GM23338 (cell line): ENCODE measurements at places on chromosomes 2 and 18.

GRCh38 chr2:241989074-241989473 lies 119.5 kb downstream of the RTP5 start:
- H3K27me3 ChIP-seq = no peaks in the 10 kb centered on the region
- no peaks in the 10 kb centered on the region for H3K4me1 ChIP-seq
- H3K36me3 ChIP-seq = no peaks in the 10 kb centered on the region

DNA sequence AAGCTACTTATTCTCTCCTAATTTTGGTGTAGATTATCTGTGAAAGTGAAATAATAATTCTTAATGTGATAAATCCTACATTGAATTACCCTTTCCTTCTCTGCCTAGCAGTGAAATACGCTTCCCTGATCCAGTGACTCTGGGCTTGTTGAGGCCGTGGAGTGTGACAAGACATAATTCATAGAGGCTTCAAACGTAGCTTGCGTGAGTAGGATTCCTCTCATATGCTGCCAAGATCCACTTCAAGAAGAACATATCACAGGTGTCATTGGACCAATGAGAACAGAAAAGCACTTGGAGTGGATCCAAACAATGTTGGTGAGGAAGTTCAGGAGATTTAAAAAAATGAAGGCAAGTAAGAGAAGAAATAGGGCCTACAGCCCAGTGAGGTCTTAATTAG lies 221.3 kb upstream of the TMEFF2 start:
- H3K27me3 ChIP-seq = no peaks in the 10 kb centered on the region
- DNase-seq = no peak
- no peaks in the 10 kb centered on the region for H3K36me3 ChIP-seq
- no peak overlapping the region for H3K4me3 ChIP-seq

DNA sequence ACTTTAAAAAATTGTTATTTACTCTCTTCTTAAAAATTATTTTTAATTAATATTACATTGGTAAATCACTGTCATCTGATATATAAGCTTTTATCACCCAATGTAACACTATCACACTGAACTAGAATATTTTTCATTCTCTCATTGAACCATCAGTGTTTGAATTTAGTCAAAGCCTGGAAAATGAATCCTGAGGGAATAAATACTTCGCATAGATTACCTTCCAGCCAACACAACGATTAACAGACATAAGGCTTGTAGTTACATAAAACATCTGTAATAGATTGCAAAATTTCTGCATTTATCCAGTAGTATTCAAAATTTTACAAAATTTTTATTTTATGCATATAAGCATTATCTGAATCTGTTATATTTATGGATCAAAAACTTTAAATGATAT lies 314.9 kb downstream of the ERBB4 start:
- H3K4me1 ChIP-seq = no peaks in the 10 kb centered on the region
- no peak overlapping the region for H3K4me3 ChIP-seq

DNA sequence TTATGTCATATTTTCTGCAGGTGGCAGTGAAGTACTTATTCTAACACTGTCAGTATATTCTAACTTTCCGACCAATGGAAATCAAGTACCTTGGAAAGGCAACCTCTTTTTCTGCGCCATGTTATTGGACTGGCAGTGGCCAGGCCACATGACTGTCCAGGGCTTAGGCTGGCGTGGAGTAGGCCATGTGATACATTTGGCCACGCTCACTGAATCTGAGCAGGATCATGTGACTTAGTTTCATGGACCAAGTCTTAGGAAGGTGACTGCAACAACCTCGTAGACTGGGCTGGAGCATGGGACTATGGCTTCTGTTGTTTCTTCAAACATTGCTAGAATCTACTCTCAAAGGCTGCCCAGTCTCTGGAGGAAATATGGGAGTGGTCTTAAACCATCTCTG lies 60.4 kb upstream of the HAAO start:
- H3K4me1 ChIP-seq = no peaks in the 10 kb centered on the region
- no peaks in the 10 kb centered on the region for H3K27me3 ChIP-seq
- no peak overlapping the region for H3K4me3 ChIP-seq
- DNase-seq = no peak
- no peak overlapping the region for H3K27ac ChIP-seq

GRCh38 chr2:10221976-10222870 lies 80.5 kb upstream of the HPCAL1 start:
- H3K36me3 ChIP-seq = no peaks in the 10 kb centered on the region
- H3K27ac ChIP-seq = no peak overlapping the region
- H3K4me3 ChIP-seq = no peak overlapping the region
- DNase-seq = no peak
- no peaks in the 10 kb centered on the region for H3K4me1 ChIP-seq

DNA sequence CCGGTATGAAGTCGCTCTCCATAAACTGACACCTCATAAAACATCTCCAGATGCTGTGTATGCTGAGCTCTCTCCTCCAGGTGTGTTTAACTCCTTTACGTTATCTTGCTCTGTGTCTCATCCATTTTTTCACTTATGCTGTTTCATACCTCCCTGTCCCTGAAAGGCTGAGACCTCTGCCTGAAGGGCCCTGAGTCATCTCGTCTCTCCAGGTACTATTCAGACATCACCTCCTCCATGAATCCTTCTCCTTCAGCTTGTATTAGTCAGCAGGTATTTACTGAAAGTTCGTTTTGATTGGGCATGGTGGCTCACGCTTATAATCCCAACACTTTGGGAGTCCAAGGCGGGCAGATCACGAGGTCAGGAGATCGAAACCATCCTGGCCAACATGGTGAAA lies 244.5 kb upstream of the EPHA4 start:
- no peak overlapping the region for H3K4me3 ChIP-seq
- no peak overlapping the region for H3K27ac ChIP-seq
- no peaks in the 10 kb centered on the region for H3K36me3 ChIP-seq
- DNase-seq = no peak
- H3K27me3 ChIP-seq = no peaks in the 10 kb centered on the region

- H3K27ac ChIP-seq = no peak overlapping the region
- peak; percentile 8 for DNase-seq
- peak overlapping the region; percentile 68 for H3K4me3 ChIP-seq
Measured at GRCh38 chr2:161625996-161626395, 1.8 kb downstream of the SLC4A10 start.

DNA sequence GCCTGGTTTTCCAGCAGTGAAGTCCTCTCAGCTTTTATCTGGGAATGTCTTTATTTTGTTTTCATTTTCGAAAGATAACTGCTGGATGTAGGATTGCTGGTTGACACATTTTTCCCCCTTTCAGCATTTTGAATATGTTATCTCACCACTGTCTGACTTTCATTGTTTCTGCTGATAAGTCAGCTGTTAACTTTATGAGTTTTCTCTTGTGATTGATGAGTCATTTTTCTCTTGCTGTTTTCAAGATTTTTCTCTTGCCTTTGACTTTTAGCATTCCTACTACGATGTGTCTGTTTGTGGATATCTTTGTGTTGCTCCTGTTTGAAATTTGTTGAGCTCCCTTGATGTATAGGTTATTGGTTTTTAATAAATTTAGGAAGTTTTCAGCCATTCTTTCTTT lies 85.5 kb downstream of the AGPS start:
- no peaks in the 10 kb centered on the region for H3K27me3 ChIP-seq
- no peak for DNase-seq
- H3K4me1 ChIP-seq = no peaks in the 10 kb centered on the region
- no peak overlapping the region for H3K27ac ChIP-seq
- H3K36me3 ChIP-seq = no peaks in the 10 kb centered on the region
- H3K4me3 ChIP-seq = no peak overlapping the region

GRCh38 chr2:143903172-143903856 lies 616.6 kb downstream of the ZEB2 start:
- H3K27ac ChIP-seq = no peak overlapping the region
- no peak for DNase-seq
- peaks cover 9% of the 10 kb centered on the region; the same call in 1 of the 2 replicates for H3K27me3 ChIP-seq
- H3K36me3 ChIP-seq = no peaks in the 10 kb centered on the region

DNA sequence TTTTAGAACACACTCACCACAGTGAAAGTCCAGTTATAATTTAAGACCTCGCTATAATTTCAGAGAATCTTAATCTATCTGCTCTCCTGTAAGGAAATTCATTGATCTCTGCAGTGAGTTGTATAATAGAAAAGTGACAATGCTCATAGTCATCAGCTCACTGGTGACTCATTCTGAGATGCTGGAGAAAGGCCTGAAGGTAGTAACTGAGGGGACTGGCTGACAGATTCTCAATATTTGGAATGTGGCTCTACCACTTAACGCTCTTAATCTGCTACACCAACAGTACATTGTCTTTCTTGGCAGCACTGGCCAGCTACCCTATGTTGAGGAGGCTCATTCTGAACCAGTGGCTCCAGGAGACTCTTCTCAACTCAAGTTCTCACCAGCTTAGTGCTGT lies 246.1 kb downstream of the RPRM start:
- no peak overlapping the region for H3K4me3 ChIP-seq
- no peaks in the 10 kb centered on the region for H3K27me3 ChIP-seq
- no peaks in the 10 kb centered on the region for H3K36me3 ChIP-seq
- no peak overlapping the region for H3K27ac ChIP-seq
- no peak for DNase-seq

- H3K36me3 ChIP-seq = no peaks in the 10 kb centered on the region
- no peak for DNase-seq
- H3K4me3 ChIP-seq = no peak overlapping the region
- no peaks in the 10 kb centered on the region for H3K27me3 ChIP-seq
- peaks cover 38% of the 10 kb centered on the region for H3K4me1 ChIP-seq
Measured at GRCh38 chr2:171136024-171136423, 24.7 kb downstream of the TLK1 start.

DNA sequence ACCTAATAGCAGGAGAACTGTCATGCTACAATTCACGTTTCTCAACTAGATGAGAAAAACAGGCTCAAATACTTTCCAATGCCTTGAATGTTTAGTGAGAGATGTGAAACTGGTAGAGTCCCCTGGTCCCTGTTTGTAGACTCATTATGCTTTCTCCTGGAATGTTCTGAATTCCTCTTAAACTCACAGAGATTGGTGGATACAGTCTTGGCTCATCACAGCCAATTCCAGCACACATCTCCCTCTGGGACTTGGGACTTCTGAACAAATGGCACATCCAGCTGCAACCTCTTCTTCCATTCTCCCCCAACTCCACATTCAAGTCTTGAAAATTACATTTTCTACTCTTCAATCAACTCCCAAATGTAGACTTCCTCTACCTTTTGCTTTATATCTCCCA lies 58.4 kb upstream of the NT5C1B start:
- no peaks in the 10 kb centered on the region for H3K27me3 ChIP-seq
- H3K27ac ChIP-seq = no peak overlapping the region
- peaks cover 17% of the 10 kb centered on the region for H3K4me1 ChIP-seq
- H3K36me3 ChIP-seq = 0 out of 2 replicates have a peak, but pooled peaks cover 2% of the 10 kb centered on the region
- no peak for DNase-seq

DNA sequence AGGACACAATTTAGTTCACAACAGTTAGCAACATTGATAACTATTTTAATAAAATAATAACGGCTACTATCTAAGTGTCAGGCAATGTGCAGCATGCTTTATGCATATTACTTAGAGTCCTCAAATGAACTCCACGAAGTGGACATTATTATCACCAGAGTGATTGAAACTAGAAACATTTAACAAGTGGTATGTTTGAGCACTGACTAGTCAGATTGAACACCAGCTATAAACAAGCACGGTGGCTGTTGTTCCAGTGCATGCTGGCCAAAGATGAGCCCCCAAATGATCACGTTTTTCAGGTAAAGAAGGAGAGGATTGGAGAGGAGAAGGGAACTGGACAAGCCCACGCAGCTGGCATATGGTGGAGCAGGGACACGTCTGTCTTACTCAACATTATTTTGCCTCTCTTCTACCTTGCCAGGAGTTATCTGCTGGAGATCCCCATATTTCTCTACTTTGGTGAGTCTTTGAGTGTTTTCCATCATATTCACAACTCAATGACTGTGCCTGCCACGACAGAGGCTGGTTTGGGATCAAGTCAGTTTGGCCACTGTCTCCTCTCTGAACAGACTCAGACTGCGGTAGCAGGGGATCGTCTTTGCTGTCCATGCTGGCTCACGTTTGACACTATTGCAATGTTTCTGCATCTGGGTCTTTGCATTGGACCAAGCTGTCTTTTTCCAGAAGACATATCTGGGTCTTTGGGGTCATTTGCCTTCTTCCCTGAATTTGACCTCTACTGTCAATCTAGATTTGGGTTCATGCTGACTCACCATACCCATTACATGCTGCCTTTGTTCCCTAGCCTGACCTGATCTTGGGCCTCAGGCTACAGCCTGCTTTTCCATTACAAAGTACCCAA lies 66.0 kb upstream of the ACSL3 start:
- no peaks in the 10 kb centered on the region for H3K27me3 ChIP-seq
- no peaks in the 10 kb centered on the region for H3K36me3 ChIP-seq
- no peak overlapping the region for H3K4me3 ChIP-seq
- DNase-seq = peak; percentile 31
- no peak overlapping the region for H3K27ac ChIP-seq
- H3K4me1 ChIP-seq = peaks cover 12% of the 10 kb centered on the region

DNA sequence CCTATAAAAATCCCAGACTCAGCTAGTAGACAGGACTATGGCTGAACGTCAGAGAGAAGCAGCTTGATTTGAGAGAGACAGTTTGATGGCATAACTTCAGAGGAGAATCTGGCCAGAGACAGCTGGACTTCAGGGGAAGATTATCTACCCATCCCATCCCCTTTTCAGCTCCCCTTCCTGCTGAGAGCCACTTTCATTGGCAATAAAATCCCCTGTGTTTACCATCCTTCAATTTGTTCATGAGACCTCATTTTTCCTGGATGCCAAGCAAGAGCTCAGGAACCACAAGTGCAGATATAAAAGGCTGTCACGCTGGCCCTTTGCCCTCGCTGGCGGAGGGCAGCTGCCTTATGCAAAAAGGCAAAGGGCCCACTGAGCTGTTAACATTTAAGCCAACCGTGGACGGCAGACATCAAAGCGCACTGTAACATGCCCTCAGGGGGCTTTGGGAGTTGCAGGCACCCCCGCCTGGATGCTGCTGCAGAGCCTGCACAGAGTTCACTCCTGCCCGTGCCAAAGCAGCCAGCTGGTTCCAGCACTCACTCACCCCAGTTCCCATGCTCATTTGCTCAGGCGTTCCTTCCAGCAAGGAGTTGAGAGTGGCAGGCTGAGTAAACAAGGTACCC lies 164.3 kb upstream of the PGAP1 start:
- no peaks in the 10 kb centered on the region for H3K36me3 ChIP-seq
- H3K27me3 ChIP-seq = no peaks in the 10 kb centered on the region
- no peaks in the 10 kb centered on the region for H3K4me1 ChIP-seq
- H3K27ac ChIP-seq = no peak overlapping the region
- no peak overlapping the region for H3K4me3 ChIP-seq

- H3K27ac ChIP-seq = peak overlapping the region; percentile 40
- H3K4me1 ChIP-seq = peaks cover 56% of the 10 kb centered on the region
- peak; percentile 55 for DNase-seq
- no peaks in the 10 kb centered on the region for H3K27me3 ChIP-seq
Measured at GRCh38 chr2:200383380-200384110, 77.1 kb downstream of the SPATS2L start.
